ENCODE measurements at places on chromosomes 3 and 15.

DNA sequence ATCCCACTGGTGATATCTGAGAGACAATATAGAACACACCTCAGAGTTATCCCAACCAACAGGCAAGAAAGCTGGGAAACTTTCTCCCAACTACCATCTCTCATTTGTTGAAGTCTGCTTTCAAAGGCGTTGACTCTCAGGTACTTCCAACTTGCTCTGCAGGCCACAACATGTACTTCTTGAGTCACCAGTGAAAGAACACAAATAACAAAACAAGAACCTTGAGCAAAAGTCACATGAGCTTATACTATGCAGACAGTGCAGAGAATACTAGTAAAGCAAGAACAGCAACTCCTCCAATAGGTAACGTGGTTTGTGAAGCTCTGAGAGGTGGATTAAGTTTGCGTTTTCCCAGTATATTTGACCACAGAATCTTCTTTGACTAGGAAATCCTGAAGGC is 20.6 kb downstream of the SNTN start:
- DNase-seq = no peak

DNA sequence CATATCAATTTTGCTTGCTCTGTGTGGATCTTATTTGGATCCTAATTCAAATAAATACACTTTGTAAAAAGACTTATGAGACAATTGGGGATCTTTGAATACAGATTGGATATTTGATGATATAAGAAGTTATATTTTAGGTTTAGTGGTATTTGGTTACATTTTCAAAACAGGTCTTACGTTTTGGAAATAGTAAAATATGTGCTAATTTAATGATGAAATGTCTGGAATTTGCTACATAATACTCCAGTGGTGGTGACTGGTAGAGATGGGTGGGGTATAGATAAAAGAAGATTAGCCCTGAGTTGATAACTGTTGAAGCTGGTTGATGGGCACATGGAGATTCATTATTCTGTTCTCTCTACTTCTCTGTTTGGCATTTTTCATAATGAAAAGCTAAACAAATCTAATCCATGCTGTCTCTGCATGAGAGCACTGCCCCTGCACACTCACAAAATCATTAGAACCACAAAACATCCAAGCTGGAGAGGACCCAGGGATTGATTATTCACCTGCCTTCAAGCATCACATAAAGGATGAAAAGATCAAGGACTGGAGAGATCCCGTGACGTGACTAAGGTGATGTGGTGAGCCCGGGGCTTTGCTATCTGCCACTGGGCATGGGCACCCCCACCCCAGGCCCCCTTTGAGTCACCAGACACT is 58.9 kb downstream of the TLE3 start:
- no peak for DNase-seq

DNA sequence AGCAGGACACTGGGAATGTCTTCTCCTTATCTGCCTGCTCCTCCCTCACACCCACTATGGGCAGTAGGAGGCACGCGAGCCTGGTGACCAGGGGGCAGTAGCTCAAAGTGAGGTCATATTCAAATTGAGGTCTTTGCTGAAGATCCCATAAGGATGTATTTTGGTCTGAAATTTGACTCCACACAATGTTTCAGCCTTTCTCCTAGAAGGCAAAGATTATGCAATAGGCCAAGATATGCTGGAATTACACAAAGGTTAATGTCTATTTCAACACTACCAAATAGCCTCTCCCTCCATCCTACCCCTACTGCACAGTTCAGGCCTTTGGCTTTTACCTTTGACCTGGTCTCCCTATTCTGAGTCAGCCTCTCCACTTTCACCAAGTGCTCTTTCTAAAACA is 203.0 kb downstream of the TIGIT start:
- no peak for DNase-seq

- DNase-seq = no peak
These were observed 10.1 kb downstream of the COL8A1 start for GRCh38 chr3:99648516-99648915.

GRCh38 chr3:166877971-166878370 is 502.1 kb downstream of the ZBBX start:
- DNase-seq = no peak

DNA sequence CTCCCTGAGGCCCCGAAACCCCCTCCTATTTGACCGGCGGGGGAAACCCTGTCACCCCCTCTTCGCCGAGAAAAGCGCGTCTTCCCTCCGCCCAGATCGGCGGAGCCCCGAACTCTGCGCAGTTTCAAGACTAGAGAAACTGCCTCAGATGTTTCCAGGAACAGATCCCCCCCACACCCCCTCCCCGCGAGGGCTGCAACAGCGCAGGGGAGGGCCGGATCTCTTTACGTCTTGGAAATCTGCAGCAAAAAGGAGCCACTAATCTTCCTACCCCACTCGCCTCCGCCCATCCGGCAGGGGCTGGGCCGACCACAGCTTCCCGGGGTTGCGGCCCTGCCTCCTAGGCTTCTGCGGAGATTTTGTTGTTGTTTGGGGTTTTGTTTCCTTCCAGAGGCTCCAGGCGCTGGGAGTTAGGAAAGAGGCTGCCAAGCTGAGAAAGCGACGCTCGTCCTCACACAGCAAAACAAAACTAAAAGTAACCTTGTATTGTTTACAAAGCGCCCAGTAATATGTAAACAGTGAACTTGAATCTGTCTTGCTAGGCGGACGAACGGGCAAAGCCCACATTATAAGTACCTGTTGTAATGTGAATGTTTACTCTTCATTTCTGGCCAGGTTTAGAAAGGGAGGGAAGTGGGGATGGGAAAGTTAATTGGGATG is 2.2 kb downstream of the FOXB1 start:
- peak; percentile 81 for DNase-seq

DNA sequence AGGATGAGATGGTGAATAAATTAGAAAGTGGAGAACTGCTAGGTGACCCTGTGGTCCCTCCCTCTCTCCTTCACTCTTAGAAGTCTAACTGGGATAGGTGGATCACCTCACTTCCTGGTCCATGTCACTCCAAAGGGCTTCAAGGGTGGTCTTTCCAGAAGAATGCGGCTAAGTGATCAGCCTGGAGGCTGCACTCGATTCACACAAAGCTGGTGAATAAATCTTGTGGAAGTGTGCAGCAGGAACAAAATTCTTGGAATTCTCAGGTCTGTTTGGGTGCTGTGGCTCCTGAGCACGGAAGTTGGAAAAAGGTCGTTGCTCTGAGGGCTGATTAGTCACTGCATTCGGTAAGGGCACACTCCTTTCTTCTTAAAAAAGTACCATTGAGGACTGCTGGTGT is 46.3 kb downstream of the GASK1A start:
- DNase-seq = no peak

GRCh38 chr3:193996641-193997089 is 139.3 kb upstream of the HES1 start:
- no peak for DNase-seq

Data from hematopoietic multipotent progenitor cell (in vitro differentiated cells).